ENCODE measurements at places on chromosomes 1 and 21. TPM values are rescaled to one million over a fixed set of nuclear protein-coding genes. Genes with fewer than 3 reads are reported as not detected.

VHLL gene
- total RNA-seq: 0.34 TPM

SUSD4 gene
- total RNA-seq: 18.8 TPM

NPL gene
- total RNA-seq: 3.3 TPM

GPR3 gene
- 0.86 TPM for total RNA-seq

MAGOH gene
- 34.8 TPM for total RNA-seq

IFNLR1 gene
- total RNA-seq: 0.94 TPM

TBX15 gene
- 0.07 TPM for total RNA-seq

OR10J1 gene
- total RNA-seq: not detected

XCL1 gene
- total RNA-seq: not detected

COA7 gene
- total RNA-seq: 18.4 TPM

C1QTNF12 gene
- total RNA-seq: 3.9 TPM

NEXN gene
- total RNA-seq: 37.5 TPM

WNT2B gene
- total RNA-seq: 18.0 TPM

CD164L2 gene
- not detected for total RNA-seq

RRP1B gene
- 34.0 TPM for total RNA-seq

PLA2G5 gene
- total RNA-seq: not detected

RIMKLA gene
- total RNA-seq: 0.12 TPM

LAX1 gene
- total RNA-seq: not detected

ATP1A4 gene
- total RNA-seq: not detected

C1orf226 gene
- 0.89 TPM for total RNA-seq

HAPLN2 gene
- not detected for total RNA-seq

PLPPR5 gene
- 0.12 TPM for total RNA-seq

AMPD2 gene
- total RNA-seq: 156 TPM

LIPI gene
- total RNA-seq: not detected

C4BPA gene
- total RNA-seq: not detected

ESPN gene
- total RNA-seq: 0.96 TPM

FCAMR gene
- total RNA-seq: not detected

LEFTY1 gene
- total RNA-seq: 4.2 TPM

GJB5 gene
- total RNA-seq: not detected

LRIF1 gene
- total RNA-seq: 17.1 TPM

CD2 gene
- 0.14 TPM for total RNA-seq

PLPP3 gene
- 1.2 TPM for total RNA-seq

GLUL gene
- 134 TPM for total RNA-seq

CFHR3 gene
- total RNA-seq: not detected

RAB13 gene
- total RNA-seq: 145 TPM

IL19 gene
- total RNA-seq: not detected

SNAPIN gene
- 31.3 TPM for total RNA-seq

LCE6A gene
- total RNA-seq: not detected
